ENCODE measurements at places on chromosomes 6 and 20.
A peak's percentile ranks its signal among the peaks of the same experiment; 100 is the strongest.

GRCh38 chr20:11832851-11833250, 84.8 kb upstream of the BTBD3 start:
- no peak for DNase-seq

- no peak for DNase-seq
Observed at GRCh38 chr20:21049305-21049828, 56.8 kb downstream of the LINC00237 start.

- DNase-seq = no peak
Observed at GRCh38 chr20:49385465-49385864, 97.0 kb downstream of the KCNB1 start.

- no peak for DNase-seq
Observed at GRCh38 chr6:86477500-86478148, 459.7 kb upstream of the HTR1E start.

DNA sequence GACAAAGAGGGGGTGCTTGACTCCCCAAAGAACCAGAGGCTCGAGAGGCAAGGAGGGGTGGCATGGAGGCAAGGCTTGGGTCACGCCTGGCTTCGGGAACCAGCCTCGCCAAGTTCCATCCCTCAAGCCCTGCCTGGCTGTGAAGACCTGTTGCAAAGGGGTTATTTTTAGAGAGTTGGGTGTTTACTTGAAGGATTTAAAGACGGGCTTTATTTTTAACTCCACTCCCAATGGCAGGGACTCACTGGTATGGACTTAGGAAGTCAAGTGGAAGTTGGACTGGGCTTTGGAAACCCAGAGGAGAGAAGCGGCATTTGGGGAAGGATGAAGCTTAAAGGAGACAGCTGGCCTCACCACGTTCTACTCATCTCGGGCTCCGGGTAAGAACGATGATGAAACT, 43.1 kb downstream of the JPH2 start:
- no peak for DNase-seq

DNA sequence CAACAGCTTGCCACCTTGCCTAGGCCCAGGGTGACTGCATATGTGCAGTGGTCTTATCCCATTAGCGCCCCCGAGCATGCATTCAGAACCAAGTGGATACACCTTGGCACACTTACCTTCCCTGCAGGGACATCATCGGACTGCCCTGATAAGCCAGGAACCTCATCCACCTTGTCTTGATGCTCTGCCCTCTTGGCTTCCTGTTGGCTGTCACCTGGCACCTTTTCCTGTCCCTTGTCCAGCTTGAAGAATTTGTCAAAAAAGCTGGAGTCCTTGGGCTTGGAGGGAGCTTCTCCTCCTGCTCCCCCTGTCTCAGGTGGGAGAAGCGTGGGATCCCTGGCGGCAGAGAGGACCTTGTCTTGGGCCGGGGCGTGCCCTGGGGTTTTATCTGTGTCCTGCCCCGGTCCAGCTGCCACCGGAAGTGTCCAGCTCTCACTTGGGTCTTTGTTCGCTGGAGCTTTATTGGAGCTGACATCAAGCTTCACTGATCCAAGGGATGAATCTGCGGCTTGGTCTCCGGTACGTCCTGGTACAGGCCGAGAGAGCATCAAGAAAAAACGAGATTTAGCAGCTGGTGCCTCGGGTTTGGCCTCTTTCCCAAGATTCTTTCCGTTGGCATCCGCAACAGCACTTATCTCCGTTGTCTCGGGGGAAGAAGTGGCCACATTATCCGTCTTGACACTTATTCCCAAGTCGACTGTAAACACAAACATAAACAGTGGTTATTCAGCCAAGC, 42.0 kb downstream of the BCAS1 start:
- no peak for DNase-seq

GRCh38 chr6:17442196-17442595, 48.8 kb downstream of the CAP2 start:
- no peak for DNase-seq

- DNase-seq = peak; percentile 82
Observed at GRCh38 chr6:225121-225721, 67.1 kb upstream of the DUSP22 start.

- no peak for DNase-seq
Observed at GRCh38 chr6:134021396-134022122, 30.9 kb downstream of the SLC2A12 start.

GRCh38 chr20:42435230-42435629, 754.5 kb downstream of the PTPRT start:
- DNase-seq = no peak

GRCh38 chr6:111688331-111688730, 82.7 kb upstream of the TRAF3IP2 start:
- DNase-seq = no peak

DNA sequence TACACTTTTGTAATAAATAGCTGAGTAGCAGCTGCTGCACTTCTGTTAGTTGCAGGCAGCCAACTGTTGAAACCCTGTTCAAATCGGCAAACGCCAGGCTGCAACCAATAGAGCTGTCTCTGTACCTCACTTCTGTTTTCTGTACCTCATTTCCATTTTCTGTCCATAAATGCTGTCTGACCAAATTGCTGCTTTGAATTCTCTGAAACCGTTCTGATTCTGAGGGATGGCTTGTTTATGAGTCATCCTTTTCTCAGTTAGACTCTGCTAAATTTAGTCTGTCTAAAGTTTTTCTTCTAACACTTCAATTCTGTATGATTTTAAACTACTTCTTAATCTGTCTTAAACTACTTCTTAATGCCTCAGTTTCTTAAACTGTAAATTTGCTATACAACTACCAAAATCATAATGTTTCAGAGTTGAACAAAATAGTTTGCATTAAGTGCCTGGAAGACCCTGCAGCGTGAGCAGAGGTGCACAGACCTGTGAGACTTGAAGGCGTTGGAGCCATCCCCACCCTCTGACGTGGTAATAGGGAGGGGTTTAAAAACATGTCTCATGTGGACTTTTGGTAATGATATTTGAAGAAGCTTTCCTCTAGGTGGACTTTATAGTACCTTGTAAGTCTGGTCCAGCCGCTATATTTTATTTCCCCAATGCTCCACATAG, 9.6 kb downstream of the BTNL2 start:
- no peak for DNase-seq

- DNase-seq = no peak
Observed at GRCh38 chr6:37239526-37239925, 18.0 kb upstream of the TBC1D22B start.

GRCh38 chr6:48658915-48659314, 547.9 kb upstream of the PTCHD4 start:
- no peak for DNase-seq

DNA sequence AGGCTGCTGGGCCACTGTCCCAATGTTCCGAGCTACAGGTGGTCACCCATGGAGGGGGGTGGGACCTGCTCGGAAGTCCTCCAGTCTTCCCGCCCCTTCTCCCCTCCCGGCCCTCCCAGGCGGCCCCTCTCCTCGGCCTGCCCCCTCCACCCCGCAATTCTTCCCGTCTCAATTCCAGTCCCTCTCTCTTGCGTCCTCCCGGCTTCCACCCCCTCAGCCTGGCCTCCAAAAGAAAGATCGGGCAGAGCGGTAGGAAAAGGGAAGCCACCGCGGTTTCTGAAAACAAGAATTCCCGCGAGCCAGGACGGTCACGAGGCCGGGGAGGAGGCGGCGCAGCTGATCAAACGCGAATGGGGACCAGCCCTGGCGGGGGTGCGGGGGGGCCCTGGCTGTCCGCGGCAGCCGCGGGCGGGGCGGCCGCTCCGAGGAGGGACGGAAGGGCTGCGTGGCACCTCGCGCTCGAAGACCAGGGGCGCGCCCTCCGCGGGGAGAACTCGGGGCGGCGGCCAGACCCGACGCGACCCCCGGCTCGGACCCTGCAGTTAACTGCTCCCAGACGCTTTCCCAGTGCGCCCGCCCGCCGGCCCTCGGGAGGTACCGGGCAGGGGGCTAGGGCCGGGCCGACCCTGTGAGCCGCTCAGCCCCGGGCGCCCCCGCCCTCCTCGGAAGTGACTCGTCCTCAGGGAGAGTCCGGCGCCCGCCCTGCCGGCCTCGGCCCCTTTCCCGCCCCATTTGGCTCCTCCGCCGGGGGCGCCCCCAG, 1.0 kb downstream of the PXDC1 start:
- no peak for DNase-seq

DNA sequence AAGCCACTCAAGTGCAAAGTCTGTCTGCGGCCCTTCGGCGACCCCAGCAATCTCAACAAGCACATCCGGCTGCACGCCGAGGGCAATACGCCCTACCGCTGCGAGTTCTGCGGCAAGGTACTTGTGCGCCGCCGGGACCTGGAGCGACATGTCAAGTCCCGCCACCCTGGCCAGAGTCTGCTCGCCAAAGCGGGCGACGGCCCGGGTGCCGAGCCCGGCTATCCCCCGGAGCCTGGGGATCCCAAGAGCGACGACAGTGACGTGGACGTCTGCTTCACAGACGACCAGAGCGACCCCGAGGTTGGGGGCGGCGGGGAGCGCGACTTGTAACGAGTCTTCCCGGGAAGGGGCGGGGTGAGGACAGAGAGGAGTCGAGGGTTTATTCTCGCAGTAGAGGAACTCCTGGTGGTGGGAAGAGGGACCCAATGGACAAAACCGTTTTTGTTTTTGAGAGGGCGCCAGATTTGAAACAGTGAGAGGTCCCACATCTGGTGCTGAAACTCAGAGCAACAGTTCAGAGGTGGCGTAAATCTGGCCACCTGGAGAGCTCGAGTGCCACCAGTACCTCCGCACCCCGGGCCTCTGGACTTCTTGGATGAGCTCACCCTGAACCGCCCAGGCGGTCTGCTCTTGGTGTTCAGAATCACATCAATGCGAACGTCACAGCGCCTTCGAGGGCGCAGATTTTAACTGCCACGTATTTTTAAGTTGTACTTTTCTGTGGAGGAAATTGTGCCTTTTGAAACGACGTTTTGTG, 8.0 kb downstream of the PRDM13 start:
- DNase-seq = no peak

GRCh38 chr6:30260036-30260504, 46.9 kb upstream of the TRIM26 start:
- DNase-seq = no peak

- no peak for DNase-seq
Observed at GRCh38 chr6:120876931-120877330, 457.3 kb downstream of the TBC1D32 start.

GRCh38 chr6:18213439-18213838, 50.9 kb downstream of the DEK start:
- peak; percentile 5 for DNase-seq

GRCh38 chr6:9404351-9405146, 969.2 kb upstream of the SLC35B3 start:
- no peak for DNase-seq

DNA sequence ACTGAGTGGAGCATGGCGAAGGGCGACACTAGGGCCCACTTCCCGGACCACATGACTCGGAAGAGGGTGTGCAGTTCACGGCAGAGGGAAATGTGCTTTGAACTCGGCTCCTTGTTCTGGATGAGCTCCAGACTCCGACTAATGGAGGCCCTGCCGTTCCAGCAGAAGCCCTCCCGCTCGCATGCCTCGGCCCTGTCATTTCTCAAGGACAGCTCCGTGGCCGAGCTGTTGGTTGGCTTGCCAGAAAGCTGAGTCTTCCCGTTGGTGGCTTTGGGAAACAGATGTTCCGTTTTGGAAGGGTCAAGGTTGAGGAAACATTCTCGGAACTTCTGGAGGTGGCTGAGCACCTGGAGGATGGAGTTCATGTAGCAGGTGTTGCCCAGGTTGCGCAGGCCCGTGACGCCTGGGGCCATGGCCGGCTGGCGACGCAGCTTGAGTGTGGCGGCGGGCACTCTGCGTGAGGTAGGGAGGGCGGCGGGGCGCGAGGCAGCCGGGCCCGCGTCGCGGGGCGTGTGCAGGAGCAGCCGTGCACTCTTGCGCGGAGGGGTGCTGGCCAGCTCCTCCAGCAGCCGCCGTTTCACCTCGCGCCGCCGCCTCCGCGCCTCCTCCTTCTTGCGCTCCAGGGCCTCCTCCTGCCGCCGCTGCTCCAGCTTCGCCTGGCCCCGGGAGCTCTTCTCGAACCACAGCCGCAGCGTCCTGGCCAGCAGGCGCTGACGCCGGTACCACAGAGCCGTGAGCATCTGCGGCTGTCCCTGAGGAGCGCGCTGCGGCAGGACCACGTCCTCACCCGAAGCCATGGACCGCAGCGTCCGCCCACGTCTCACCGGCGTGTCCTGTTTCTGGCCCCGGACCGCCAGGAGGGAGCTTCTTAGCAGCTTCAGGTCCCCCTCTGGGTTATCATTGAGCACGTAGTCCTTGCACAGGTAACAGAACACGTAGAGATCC, 18.6 kb downstream of the TOMM6 start:
- DNase-seq = no peak

GRCh38 chr6:12968290-12968689, 251.7 kb downstream of the PHACTR1 start:
- DNase-seq = no peak

- no peak for DNase-seq
Observed at GRCh38 chr20:64001607-64002011, 20.7 kb downstream of the PRPF6 start.

DNA sequence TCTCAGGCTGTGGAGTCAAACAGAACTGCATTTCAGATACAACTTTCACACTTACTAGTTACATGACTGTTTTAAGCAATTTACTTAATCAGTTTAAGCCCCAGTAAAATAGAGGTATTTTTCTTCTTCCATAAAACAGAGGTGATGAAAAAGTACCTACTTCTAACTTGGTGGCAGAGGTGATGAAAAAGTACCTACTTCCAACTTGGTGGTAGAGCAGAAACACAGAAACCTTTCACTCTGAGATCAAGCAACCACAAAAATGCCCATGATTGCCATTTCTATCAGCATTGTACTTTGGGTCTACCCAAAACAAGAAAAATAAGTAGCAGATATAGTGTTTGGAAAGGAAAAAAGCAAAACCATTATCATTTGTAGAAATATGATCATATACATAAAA, 148.7 kb downstream of the OPRM1 start:
- DNase-seq = no peak

GRCh38 chr20:6618051-6618450, 149.4 kb upstream of the BMP2 start:
- no peak for DNase-seq

GRCh38 chr6:16712931-16713484, 48.3 kb downstream of the ATXN1 start:
- DNase-seq = peak; percentile 68

DNA sequence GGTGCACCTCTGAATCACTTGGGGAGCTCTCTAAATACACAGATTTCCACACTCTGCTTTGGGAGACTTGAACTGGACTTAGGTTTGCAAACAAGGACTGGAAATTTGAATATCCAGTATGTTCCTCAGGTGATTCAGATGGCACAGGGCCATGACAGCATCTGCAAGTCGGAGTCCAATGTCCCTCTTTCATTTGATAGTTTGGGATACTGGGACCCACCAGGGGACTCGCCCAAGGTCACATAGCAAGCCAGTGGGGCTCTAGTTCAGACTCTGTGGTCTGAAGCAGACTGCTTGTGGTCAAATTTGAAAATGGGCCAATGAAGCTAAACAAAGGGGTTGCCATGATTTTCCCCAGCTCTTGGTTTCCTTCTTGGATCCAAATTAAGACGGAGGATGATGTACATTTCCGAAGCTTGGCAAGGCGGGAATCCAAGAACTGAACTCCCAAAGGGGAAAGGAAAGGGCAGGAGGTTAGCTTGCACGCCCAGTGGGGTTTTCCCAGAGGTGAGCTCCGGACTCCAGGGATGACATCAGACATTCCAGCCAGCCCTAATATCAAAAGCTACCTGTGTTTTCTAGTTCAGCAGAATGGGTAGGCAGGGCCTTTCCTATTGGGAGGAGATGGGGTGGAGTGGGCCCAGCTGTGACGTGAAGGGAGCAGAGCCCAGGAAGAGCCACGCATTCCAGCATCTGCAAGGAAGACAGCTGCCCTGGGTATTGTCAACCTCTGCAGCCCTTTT, 3.4 kb upstream of the SYS1 start:
- no peak for DNase-seq

Data from CD4-positive, alpha-beta T cell treated with Interleukin-4 for 4 hours (primary cell).